T-helper 9 cell (primary cell): ENCODE measurements at places on chromosomes 2 and 18.

- DNase-seq = no peak
Observed at GRCh38 chr2:177721818-177722567, 329.4 kb downstream of the AGPS start.

DNA sequence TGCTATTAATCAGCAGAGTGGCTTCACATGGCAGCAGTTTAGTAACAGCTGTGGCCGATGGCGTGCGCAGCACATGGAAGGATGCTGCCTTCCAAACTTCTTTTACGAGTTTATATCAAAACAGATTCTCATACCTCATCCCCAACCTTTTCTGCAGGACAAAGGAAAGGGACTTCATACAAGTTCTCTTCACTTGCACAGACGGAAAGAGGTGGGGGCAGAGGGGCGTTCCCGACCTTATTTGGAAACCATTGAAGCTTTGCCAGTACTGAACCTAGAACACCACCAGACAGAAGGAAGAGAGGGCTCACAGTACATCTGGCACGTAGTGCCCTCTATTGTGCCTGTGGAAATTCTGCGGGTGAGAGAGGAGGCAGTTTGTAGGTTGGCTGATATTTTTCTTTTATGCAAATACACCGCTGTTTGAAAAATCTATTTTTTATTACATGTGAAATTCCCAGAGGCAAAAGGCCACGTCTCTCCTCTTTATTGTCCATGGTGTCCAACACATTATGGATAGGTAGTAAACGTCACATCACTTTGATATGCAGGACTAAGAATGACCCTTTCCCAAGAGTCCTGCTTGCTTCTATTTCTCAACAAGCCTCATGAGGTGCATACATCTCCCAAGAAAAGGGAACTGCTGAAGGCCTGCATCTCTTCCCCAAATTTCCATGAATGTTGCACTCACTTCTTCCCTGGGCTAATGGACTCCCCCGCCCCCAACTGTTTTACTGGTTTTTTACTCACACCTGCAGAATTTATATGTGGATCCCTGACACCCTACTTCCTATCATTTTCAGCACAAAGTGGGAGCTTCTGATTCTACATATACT is 31.3 kb downstream of the COLEC12 start:
- DNase-seq = no peak

GRCh38 chr2:85695691-85696668 is 1.8 kb downstream of the GNLY start:
- no peak for DNase-seq

GRCh38 chr2:222255090-222255489 is 43.7 kb downstream of the PAX3 start:
- no peak for DNase-seq

DNA sequence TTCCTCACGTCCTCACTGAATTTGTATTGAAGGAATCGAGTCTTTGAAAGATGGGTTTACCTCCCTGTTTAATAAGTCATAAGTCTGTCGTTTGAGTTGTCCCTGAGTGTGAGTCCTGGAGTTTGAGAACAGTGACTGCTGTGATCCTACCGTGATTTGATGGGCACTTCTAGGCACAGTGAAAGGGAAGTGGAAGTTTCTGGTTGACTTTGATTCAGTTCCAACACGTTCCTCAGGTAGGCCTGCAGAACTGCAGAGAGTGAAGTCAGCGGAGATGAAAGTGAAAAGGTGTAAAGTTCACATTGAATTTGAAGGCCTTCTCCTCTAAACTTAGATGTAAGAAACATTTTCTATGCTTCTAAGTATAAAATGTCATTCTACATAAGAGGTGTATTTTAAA is 52.9 kb upstream of the ACKR3 start:
- DNase-seq = no peak

- no peak for DNase-seq
Observed at GRCh38 chr2:63053889-63054602, 3.4 kb downstream of the OTX1 start.

DNA sequence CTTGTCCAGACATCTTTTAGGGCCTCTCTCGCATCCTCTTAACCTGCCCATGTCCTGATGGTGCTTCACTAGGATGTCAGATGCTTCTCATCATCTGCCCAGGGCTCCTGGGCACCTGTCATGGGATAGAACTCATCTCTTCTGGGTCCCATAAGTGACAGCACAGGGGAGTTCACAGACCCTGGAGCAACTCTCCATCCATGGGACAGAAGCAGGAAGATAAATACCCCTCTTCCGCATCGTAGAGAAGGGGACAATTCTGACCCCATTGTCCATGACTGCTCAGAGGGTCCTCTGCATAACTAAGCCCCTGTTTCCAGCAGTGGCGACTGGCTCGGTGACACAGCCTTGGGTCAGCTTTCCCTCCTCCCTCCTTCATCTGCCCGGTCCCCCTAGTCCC is 82.3 kb downstream of the TWIST2 start:
- no peak for DNase-seq

- DNase-seq = no peak
Observed at GRCh38 chr2:187842978-187843847, 289.0 kb upstream of the TFPI start.

GRCh38 chr2:66649006-66649405 is 214.1 kb downstream of the MEIS1 start:
- no peak for DNase-seq

DNA sequence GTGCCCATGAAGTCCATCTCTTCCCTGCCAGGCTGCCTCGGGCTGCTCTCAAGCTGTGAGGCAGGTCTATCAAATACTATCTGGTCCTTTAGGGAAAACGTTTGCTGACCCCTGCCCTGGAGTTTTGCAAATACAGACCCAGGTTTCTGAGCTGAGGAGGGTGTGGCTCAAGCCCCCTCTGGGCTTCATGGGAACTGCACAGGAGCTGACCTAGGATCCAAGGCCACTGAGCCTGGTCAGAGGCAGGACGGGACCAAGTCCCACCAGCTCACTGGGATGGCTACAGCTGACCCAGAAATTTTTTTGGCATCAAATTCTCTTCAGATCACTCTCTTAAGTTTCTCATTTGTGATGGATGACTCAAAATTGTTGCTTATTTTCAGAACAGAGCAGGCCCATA is 14.1 kb downstream of the ZNF516 start:
- no peak for DNase-seq

DNA sequence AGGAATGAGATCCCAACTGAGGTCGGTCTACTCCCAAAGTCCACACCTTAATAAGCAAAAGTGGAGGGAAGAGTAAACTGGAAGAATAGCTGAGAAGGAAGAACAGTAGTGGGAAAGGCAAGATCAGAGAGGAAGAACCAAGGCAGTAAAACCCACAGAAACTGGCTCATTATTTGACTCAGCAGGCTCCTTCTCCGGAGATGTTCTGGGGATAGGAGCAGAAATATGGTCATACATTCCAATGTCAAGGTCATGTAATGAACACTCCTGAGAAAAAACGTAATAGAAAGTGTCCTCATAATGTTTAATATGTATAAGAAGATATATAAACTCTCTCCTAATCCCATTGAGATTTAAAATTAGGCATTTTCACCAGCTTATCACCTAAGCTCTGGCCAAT is 39.5 kb downstream of the STK39 start:
- no peak for DNase-seq

DNA sequence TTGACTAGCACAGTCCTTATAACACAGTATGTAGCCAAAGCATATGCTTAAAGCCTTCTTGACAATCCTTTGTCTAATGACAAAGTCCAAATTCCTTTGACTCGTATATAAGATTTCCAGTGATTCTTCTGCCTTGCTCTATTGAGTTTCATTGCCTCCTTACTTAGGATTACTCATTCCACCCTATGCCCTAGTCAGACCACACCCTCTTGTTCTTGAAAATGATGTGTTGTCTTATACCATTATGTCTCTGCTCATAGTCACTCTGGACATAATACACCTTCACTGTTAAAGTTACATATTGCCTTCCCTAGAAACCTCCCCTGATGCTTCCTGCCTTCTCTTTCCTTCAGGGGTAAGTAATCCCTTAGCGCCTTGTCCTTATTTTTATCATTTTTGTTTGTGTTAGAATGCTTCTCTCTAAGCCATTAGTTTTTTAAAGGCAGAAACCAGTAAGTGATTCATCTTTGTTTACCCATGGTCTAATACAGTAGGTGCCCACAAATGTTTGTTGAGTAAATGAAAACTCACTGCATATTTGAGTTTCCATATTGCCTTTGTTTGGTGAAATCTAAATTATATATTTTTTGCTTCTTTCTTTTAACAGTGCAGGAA is 19.3 kb downstream of the GPD2 start:
- no peak for DNase-seq

GRCh38 chr2:137976274-137976673 is 12.0 kb downstream of the HNMT start:
- DNase-seq = no peak

- DNase-seq = no peak
Observed at GRCh38 chr2:118232796-118233195, 144.5 kb downstream of the INSIG2 start.

GRCh38 chr2:8623576-8623957 is 58.3 kb upstream of the ID2 start:
- DNase-seq = no peak

DNA sequence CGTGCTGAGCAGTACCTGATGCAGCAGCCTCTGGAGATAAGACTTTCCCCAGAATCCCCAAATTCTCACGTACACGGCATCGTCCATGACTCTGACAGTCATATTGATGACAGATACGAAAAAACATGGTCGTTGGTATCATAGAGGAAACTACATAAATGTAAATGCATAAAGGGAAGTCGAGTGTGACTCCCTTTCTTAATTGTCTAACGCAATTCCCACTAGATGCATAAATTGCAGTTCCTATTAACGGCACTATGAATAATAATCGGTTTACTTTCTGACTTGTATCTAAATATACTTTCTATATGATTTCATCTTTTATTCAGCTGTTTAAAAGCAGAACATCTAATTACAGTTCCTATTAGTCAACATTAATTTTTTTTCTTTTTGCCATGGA is 322.6 kb upstream of the REV1 start:
- no peak for DNase-seq

GRCh38 chr2:36455011-36455410 is 99.4 kb downstream of the CRIM1 start:
- no peak for DNase-seq

- DNase-seq = no peak
Observed at GRCh38 chr18:69883781-69884180, 63.9 kb downstream of the CD226 start.

DNA sequence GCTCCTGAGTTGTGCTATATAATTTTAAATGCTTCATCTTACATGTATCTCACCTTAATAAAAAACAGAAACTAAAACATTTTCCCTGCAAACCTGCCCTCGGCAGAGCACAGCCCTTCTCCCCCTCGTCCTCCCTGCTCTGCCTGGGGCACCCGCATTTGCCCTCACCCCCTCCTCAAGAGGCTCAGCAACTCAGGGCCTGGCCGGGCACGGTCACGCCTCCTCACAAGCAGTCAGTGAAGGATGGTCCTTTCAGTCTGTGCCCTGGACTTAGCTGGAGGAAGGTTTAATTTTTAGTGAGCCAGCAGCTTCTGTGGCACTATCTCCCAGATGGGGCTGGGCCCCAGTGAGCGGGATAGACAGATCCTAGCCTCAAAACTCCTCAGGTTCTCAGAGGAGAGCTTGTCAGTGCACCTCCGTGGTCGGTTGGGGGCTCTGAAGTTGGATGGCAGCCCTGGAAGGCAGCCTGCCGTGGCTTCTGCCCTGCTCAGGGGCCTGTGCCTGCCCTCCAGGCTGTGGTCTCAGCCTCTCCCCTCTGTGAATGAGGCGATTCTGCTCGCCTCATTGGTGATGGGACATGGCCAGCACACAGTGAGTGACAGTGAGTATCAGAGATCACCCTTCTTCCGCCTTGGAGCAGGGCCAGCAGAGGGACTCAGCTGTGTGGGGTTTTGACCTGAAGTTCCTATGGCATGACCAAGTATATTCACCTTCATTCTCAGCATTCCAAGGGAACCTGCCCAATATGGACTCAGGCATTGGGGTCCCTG is 56.3 kb upstream of the AFF3 start:
- DNase-seq = no peak

DNA sequence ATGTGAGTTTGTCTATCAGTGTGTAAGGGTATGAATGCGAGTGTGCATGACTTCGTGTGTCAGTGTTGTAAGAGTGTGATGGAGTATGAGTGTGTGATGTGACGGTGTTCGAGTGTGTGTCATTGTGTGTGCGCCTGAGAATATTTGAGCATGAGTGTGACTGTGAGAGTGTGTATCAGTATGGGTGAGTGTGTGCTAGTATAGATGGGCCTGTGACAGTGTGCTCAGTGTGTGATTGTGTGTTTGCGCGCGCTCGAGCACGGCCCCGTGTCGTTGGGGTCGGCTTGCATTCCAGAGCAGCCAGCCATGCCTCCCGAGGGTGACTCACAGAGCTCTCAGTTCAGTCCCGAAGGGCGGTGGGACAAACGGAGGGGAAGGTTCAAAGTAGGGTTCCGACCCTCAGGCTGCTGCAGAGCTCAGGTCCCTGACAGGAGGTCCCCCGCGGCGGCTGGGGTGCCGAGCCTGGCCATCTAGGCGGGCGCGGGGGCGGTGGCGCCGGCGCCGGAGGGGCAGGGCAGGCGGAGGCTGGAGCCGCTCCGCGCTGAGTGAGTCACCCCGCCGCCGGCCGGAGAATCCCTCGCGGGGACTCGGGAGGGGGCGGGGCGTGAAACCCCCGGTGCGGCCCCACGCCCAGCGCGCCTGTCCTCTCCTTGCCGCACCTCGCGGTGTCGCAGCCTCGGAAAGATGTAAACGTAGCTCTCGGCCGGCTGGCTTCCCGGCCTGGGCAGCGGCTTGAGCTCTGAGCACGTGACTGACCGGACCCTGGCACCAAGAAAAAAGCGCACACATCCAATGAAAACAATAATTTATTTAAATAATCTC is 3.8 kb downstream of the DLX2 start:
- no peak for DNase-seq
